NCI-H1092 treated with DMSO at 0.1 percent for 48 hours (cell line): ENCODE measurements at places on chromosomes 3 and 15.

GRCh38 chr3:195931582-195932273 lies 23.4 kb upstream of the TNK2 start:
- DNase-seq, result no peak

DNA sequence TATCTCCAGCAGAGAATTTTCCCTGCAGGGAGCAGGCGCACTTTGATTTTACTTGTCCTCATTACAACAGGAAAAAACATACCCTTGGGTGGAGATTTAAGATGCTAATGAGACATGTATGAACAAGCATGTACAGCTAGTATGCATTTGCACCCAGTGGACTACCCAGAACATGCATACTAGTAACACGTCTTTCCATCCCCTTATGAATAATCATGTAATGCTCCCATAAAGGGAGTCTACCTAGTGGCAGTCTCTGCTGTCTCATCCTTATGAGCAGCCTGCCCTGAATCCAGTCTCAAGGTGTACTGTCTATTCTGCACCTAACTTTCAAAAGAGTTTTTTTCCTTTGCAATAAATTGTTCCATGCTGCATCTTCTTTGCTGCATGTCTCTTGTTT lies 1222.0 kb downstream of the ROBO1 start:
- no peak for DNase-seq

GRCh38 chr15:100926971-100927756 lies 8.0 kb downstream of the LRRK1 start:
- no peak for DNase-seq

DNA sequence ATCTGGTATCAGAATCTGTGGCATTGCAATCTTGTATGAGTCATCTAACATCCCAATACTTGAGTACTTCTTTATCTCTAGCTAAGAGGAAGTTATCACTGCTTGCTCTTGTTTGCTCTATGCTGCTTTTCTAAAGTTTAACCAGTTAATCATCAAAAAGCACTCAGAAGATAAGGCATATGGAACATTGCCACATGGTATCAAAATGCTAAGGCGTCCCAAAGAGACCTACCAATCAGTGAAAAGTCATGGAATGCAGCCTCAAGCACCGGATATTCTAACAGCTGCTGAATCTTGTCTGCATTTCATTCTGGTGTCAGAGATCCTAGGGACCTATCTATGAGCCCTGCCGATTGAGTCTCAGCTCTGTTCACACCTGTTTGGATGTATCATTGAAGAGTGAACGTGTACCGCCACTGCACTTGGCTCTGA lies 192.8 kb downstream of the ARPP21 start:
- no peak for DNase-seq

DNA sequence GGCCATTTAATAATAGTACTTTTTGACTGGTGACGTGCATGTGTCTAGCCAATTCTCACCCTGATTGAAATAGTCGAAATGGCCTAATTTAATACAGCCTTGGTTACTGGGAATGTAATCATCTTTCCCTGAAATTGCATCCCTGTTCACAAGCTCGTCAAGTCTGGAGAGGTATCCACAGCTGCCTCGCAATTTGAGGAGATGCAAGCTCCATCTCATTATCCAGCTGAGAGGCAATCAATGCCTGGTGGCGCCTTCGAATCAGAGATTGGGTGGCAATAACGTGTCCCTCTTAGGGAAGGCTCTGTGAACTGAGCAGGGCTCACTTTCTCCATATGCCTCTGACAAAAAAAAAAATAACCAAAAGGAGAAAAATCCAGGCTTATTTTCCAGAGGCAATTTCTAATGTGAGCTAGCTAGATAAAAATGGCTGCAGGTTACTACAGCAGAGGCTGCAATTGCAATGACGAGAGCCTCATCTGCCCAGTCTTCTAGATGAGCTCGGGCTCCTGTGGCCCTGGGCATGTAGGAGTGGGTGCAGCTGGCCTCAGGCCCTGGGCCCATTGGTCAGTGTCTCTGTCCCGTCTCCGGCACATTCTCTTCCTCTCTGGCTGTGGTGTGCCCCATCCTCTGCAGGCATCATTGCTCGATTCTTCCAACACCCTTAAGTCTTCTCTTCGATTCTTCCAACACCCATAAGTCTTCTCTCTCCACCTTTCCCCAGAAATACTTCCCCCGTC lies 487.5 kb downstream of the GABRG3 start:
- DNase-seq, result no peak

DNA sequence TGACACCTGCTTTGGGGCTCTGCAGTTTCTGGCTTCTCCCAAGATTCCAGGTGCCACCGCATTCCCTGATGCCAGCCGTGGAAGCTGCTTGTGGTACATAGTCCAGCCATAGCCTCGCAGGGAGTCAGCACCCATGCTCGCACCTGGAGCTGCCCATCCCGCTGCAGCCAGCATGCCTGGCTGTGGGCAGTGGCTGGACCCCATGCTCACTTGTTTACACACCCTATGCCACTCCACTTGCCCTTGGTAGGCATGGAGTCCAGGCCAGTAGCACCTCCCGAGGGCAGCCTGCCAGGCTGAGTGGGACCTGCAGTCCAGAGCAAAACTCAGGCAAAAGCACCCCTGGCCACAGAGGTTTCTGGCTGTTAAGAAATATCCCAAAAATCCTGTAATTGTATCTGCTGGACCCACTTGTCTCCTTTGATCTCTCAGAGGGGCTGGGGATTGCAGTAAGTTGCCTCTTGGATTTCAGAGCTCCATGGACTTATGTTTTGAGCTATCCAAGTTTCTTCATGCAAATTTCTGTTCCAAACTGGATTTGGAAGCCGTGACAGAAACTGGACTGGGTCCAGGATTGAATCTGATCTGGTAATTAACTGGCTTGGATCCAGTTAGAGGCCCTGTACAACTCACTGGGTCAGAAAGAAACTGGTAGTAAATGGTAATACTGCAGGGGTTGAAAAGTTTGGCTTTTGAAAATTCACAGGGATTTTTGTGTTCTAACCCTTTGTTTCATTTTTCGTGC lies 149.3 kb downstream of the FMN1 start:
- peak; percentile 5 for DNase-seq

DNA sequence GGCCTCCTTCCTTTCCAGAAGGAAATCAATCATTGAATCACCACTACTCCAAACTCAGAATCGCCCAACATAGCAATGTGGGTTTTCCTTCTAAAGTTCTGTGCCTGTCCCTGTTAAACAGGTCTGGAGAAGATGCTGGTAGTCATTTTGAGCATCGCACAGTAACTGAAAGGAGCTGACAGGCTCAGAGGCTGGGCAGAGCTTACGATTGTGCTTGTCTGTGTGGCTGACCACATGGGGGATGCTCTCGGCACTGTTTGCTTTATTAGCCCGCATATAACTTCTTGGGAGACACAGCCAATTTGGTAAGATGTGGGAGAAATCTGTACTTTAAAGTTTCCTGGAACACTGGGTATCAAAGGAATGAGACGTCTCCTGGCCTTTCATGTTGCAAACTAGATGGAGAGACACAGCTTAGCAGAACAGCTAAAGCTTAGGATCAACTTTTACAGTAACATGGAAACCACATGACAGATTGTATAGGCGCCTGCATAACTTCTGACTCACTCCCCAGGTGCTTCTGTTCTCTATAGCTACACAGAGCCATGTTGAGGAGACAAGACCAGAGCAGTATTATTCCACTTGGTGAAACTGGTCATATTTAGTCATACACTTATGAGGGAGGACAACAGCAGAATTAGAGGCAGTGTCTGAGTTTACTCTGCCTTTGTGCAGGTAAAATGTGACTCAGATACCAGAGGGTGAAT lies 374.1 kb downstream of the RORA start:
- no peak for DNase-seq
